Stimulated activated CD8-positive, alpha-beta memory T cell treated with anti-CD3 and anti-CD28 coated beads, Interleukin-7, amount 100 ng/mL, for 24 hours (primary cell): ENCODE measurements at places on chromosomes 4 and X.

GRCh38 chr4:40881096-40881495 is 131.3 kb downstream of the NSUN7 start:
- no peak for DNase-seq

DNA sequence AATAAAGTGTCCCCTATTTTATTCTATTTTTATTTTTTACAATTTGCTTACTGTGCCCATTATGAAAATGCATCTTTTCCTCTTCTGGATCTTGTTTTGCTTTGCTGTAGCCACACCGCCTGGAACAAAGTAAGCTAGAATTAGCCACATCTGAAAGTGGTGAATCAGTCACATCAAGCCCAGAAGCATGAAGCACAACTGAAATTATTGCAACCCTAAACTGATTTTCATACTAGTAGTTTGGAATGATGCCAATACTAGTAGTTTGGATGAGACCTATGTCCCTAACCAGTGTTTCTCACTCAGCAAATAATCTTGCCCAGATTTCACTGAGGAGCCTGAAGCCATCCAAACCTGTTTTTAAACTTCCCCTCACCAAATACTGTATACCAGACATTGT is 303.0 kb downstream of the EPHA5 start:
- no peak for DNase-seq

- DNase-seq = no peak
These were observed 106.0 kb downstream of the ADRA2C start for GRCh38 chr4:3871881-3872833.

DNA sequence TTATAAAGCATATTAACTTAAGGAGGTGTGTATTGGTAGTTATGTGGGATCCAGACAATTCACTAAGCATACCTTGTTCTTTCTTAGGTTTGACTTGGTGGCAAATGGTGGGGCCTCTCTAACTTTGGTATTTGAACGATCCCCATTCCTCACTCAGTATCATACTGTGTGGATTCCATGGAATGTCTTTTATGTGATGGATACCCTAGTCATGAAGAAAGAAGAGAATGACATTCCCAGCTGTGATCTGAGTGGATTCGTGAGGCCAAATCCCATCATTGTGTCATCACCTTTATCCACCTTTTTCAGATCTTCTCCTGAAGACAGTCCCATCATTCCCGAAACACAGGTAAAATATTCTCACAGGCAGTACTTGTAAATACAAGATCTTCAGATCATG is 186.4 kb downstream of the DCTD start:
- DNase-seq = no peak

DNA sequence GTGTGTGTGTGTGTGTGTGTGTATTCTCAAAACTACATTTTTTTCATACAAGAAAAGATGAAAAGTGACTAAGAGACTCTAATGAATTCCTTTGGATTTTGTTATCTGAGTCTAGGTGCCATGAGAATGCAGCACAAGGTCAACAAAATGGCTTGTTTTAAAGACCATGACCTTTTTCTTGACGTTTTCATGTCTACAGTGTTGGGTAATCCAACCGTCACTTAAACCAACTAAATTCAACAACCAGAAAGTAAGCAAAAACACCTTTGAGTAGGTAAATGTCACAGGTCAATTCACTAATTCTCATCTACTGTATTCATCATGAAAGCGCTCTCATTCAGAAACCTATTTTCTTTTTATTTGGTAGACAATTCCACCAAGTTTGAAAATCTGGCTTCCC is 3.1 kb downstream of the SMARCA1 start:
- DNase-seq = no peak

DNA sequence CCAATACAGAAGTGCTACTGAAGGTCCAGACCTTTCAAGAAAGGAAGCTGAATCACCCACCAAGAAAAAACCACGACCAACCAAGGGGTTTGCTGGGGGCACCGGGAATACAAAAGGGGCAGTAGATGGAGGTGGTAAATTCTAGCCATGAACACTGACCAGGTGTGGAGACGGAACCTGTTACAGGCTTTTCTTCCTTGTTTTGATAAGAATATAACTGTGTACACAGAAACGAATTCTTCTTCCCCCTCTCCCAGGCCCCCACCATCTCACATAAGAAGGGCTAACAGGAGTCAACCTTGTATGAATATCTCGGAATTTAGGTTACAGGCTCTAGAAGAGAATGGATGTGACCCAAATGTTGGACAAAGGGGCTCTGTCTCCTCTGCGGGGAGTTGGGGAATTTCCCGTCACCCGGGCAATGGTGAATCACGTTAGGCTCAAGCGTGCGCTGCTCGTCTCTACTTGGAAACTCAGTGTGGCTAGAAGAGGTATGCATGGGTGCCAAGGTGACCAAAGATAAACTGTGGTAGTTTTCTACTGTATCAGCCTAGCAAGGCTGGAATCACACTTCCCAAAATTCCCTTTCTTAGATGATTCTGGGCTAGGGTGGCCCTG is 87.0 kb downstream of the AFAP1 start:
- no peak for DNase-seq

DNA sequence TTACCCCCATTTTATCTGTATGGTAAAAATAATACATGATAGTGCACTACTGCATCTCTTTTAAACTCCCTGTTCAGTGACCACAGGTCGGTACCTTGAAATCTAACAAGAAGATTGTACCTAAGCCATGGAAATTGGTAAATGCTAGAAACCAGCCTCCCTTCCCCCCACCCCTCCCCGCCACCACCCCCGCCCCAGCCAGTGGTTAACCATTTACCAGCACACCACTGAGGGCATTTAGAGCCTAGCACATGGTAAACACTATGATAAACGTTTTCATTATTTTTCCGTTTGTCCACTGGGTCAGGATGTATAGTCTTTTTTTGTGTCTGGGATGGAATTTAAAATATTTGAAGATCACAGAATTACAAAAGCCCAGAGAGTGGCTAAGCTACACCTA is 703 bp upstream of the FTSJ1 start:
- no peak for DNase-seq

- no peak for DNase-seq
These were observed 171.6 kb downstream of the FAT4 start for GRCh38 chr4:125486351-125486750.

DNA sequence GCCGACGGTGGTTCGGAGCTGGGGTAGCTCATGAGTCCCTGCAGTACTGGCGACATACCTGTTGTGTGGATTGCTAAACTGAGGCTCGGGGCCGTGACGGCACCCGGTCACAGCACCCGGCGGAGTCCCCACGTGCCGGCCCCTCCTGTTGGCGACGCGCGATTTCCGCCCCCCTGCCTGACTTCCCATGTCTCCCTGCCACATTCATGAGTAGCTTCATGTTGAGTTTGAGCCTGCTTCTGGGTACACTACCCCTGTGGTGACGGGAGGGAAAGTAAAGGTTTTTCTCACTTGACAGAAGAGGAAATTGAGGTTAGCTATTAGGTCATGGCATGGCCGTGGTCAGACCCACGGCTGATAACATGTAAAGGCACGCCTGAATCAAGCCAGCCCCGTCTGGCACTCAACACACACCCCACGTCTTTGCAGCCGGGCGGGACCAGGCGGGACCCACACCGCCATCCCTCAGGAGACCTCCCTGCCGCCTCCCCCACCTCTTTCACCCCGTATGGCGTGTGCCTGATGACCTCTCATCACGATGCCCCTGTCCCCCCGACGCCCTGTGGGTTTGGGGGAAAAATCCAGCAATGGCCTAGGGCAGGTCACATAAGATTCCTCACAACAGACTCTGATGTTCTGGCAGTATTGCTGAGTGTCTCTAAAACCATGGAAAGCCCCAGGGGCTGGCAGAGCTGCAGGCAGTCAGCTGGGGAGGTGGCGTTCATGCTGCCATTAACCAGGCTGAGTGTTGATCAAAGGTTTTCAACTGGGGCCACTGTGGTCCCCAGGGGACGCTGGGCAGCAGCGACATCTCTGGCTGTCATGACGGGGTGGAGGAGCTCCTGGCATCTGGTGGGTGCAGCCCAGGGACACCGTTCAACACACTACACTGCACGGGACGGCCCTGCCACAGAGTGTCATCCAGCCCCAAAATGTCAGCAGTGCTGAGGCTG is 29.2 kb downstream of the P2RY8 start:
- DNase-seq = no peak

DNA sequence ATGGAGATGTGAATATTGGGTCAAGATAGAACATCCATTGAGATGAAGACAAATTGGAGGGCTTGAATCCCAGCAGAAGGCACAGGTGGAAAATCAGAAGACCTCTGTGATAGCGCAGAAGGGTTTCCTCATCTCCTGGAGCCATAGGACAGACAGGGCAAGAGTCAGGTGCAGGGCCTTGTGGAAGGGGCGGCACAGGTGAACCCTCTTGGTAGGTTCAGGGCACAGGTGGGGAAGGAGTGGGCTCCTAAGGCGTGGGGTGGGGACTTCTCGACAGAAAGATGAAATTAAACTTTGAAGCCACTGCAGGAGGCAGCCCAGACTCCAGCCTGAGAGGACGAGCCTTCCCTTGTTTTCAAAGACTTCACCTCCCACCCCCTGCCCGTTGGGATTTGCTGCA is 9.3 kb upstream of the RGS12 start:
- DNase-seq = no peak

- no peak for DNase-seq
These were observed 193.7 kb downstream of the SPATA18 start for GRCh38 chr4:52244848-52245247.

- DNase-seq = no peak
These were observed 174.4 kb upstream of the NUDT10 start for GRCh38 chrX:51158231-51158630.

GRCh38 chr4:7647186-7647585 is 212.5 kb upstream of the PSAPL1 start:
- DNase-seq = no peak

DNA sequence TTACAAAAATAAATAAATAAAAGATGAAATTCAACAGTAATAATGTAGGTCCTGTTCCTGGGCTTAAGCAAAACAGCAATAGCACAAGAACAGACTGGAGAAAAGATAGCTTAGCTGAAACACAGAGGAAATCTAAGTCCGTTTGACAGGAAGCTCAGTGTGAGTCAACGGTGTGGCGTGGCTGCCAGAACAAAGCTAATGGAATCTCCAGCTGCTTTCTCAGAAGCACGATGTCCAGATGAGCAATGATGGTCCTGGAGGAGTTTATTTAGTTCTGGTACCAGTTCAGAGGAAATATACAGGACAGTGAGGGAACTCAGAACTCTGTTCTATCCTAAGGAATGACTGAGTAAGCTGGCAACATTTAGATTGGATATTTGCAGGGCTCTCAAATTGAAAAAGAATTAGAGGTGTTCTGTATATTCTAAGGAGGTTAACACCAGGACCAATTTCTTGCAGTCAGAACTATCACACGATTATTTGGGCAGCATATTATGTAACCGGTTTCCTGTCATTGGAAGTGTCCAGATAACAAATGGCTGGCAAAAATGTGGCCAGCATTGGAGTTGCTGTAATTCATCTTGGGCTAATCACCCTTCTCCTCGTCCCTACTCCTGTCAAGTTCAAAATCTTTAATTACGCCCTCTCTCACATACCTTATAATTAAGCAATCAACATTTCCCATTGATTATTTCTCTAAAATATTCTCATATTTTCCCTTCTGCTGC is 12.7 kb downstream of the GAB3 start:
- DNase-seq = no peak

DNA sequence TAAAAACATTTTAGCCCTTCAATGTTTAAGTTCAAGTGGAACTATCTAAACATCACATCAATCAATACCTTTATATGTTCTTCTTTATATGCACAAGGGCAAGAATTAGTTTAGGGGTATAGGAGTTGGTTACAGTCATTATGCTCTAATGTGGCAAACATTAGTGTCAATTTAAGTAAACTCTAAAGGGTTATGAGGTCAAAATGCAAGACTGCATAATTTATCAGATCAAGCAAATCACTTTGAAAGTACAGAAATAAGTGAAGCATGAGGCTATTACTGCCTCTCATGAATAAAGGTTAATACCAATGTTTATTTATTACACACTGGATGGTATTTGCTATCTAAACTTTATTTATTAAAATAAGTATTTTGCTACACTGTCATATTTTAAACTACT is 59.7 kb downstream of the MAB21L2 start:
- DNase-seq = no peak

GRCh38 chrX:128057421-128057820 is 5.2 kb upstream of the ACTRT1 start:
- DNase-seq = no peak

- no peak for DNase-seq
These were observed 892.6 kb upstream of the LCORL start for GRCh38 chr4:18914182-18914581.
